ENCODE measurements at places on chromosomes 6 and 20.
A peak's percentile ranks its signal among the peaks of the same experiment; 100 is the strongest.

DNA sequence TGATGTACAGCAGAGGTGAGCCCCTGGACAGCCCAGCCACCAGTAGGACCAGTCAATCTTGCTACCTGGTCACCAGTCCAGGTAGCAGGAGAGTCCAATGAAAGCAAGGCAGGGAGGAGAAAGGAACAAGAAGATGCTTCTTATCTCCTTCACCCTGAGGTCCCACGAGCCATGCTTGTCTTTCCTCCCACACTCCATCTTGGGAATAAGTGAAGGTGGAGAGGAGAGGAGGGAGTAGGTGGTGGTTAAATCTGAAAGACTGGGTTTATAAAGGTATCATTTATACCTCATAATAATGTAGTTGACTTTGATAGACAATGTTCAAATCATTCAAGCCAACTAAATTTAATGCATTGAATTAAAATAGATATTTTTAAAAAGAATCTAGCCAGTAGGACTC is 35.9 kb downstream of the LAMP5 start:
- no peak for DNase-seq

DNA sequence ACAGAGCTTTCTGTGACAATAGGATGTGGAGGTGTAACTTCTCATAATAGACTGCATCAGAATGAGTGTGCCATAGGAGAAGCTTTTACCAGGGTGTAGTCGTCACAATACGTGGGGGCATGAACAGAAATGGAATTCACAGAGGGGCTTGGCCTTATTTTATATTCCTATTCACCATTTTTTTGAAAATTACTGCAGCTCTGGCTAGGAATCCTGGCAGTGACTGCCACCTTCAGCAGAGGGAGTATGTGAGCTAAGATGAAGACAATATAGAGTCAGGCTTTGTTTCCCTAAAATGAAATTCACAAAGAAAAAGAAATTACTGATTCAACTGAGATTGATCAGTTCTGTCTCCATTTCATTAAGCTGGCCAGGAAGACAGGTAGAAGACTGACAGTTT is 13.9 kb downstream of the TOMM6 start:
- no peak for DNase-seq

DNA sequence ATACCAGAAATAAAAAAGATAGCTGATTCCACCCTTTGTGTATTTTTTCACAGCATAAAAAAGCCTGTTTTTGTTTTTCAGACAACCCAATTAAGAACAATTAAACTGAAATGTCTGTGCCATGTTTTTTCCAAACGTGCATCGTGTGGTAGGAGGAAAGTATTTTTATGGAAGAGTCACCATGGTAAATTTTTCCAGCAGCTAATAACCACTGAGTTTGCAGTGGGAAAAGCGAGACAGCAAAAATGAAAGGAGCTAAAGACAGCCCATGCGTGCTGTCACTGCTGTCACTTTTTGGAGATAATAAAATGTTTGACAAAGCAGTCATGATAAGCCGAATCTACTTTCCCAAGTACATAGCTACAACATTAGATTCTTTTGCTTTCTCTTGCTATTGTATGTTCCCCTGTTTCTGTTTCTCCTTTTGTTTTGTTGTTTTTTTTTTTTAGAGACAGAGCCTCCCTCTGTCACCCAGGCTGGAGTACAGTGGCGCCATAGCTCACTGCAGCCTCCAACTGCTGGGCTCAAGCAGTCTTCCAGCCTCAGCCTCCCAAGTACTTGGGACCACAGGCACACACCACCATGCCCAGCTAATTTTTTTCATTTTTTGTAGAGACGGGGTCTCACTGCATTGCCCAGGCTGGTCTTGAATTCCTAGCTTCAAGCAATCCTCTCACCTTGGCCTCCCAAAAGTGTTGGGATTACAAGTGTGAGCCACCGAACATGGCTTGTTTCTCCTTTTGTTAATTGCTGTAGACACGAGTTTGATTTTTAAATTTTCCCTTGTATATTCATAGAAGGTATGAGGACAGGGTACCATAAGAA is 261.3 kb downstream of the TMEM242 start:
- DNase-seq, result no peak

GRCh38 chr20:237929-238328 is 10.9 kb downstream of the DEFB129 start:
- no peak for DNase-seq

DNA sequence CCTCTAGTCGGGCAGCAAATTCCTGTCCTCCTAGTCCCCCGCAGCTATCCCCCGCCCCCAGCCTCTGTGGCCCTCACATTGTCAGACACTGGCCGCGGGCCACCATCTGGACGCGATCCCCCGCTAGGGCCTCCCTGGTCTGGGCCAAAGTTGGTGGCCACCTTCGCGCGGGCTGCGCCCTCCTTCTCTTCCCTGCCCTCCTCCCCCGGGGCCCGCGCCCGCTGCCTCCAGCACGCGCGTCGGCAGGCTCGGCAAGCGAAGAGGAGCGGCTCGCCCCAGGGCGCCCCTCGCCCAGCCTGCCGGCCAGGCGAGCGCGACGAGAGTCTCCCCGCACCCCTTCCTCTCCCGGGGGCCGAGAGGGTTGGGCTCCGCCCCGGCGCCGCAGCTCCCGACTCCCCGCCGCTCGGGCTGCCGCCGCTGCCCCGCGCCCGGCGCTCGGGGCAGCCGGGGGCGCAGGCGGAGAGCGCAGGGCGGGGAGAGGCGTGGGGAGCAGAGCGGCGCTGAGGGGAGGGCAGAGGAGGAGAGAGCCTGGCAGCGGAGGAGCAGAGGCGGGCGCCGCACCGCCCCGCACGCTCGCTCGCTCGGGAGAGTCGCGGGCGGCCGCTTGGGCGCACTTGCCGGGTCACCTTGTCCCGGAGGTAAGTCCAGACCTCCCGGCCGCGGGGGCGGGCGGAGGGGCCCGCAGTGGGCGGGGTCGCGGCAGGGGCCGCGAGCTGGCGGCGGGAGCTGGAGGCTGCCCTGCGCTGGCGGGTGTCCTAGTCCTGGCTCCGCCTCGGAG is at the start of gene SYNDIG1:
Gene SYNDIG1 (plus strand): TSS at position 514 of the 778 bp plus-strand sequence. CDS start 73,469 bp downstream, outside the sequence.
- peak; percentile 66 for DNase-seq

GRCh38 chr20:23205611-23206041 is 119.5 kb upstream of the CD93 start:
- DNase-seq, result no peak

DNA sequence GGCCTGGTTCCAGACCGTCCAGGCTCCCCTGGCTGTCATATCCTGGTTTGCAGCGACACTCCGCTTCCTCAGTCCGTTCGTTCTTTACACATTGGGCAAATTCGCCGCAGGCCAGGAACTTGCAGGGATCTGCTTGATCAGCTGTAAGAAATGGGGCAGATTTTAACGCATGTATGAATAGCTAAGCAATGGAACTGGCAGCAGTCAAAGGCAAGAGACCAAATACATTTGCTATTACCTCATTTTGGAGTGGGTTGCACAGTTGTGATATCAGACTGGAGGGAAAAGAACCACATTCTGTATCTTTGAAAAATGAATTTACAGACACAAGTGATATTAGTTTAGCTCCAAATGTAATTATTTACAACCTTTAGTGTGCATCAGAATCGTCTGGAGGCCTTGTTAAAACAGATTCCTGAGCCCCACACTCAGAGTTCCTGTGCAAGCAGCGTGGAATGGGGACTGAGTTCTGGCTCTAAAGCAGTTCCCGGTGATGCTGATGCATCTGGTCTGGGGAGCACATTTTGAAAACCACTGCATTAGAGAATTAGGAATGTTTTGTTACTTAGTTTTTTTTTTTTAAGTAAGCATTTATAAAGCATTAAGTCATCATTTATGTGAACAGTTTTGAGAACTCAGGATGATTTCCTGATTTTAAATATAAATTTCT is 141.3 kb downstream of the IMPG1 start:
- no peak for DNase-seq

DNA sequence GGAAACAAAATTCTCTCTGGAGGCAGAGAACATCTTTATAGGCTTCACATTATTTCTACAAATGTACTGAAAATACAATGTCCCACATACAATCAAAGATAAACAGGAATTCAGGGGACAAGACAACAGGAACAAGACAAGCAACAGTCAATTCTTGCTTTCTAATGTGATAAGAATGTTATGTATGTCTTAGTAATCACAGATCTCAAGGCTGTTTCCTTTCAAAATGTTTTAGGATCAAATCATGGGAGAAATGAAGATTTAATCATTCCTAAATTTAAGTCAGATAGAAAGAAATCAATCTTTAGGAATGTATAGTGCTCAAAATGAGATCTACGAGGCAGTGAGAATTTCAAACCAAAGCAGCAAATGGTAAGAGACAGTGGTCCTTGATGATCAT is 32.1 kb downstream of the NEDD9 start:
- DNase-seq, result no peak

- no peak for DNase-seq
Measured at GRCh38 chr6:42984924-42985475, 630 bp downstream of the PPP2R5D start.

DNA sequence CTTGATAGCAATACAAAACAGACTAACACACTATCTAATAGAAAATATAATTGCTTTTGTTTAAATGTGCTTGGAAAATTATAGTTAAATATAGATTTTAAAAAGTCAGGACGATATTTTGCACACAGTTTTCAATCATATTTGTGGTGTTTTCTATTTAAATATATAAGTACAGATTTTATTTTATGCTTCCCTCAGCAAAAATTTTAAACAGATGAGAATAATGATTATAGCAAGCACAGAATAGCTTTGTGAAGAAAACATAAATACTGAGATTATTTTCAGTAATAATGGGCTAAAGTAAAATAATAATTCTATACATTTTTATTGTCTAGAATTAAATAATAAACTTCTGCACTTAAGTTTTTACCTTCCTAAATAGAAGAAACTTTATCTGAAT is 809.4 kb downstream of the PHF3 start:
- no peak for DNase-seq

- DNase-seq, result no peak
Measured at GRCh38 chr20:24949756-24950127, 673 bp downstream of the CST7 start.

DNA sequence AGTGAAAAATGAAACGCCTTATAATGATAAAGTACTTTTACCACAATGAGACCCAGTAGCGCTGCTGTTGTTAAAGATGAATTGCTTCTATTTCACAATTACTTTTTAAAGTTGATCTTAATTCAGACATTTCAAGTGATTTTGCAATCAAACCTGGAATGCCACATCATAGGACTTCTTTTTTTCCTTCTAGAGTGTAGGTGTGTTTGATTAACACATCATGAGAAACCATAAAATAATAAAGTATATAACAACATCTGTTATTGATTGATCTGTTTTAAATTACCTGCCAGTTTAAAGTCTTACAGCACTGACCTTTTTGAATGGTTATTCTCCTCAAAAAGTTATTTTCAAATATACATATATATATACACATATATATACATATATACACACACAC is 38.6 kb downstream of the HEBP2 start:
- no peak for DNase-seq

DNA sequence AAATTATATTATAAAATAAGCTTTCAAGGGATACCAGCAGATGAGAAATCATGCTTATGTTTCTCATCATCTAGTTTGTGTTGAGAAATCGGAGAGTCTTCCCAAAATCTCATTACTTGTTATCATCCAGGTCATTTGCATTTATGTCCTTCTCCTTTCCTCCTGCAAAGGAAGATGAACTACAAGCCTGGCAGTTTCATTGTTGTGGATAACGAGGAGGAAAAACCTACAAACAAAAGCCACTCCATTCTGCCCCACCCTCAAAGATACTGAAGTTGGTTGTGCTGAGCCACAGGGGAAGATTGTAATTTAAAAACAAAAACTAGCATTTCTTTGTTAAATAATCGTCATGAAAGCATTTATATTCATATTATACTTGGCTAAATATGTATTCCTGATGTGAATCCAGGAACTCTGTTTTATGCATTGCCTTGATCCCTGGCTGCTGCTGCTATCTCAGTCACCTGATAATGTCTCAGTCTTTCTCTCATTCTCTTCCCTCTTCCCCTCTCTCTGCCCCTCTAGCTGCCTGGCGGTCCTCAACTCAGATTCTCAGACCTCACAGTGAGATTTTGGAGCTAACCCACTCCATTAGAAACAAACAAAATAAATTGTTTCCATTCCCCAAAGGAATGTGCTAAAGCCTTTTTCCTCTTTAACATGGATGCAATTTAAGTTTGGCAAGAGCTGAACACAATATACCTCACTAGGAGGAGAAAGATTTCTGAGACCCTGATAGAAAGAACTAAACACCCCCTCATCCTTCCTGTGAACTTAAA is 185.3 kb downstream of the ADAT2 start:
- no peak for DNase-seq

GRCh38 chr6:42899871-42900270 is 16.0 kb upstream of the PTCRA start:
- peak; percentile 68 for DNase-seq

GRCh38 chr6:42241915-42242314 is 24.3 kb upstream of the MRPS10 start:
- no peak for DNase-seq

DNA sequence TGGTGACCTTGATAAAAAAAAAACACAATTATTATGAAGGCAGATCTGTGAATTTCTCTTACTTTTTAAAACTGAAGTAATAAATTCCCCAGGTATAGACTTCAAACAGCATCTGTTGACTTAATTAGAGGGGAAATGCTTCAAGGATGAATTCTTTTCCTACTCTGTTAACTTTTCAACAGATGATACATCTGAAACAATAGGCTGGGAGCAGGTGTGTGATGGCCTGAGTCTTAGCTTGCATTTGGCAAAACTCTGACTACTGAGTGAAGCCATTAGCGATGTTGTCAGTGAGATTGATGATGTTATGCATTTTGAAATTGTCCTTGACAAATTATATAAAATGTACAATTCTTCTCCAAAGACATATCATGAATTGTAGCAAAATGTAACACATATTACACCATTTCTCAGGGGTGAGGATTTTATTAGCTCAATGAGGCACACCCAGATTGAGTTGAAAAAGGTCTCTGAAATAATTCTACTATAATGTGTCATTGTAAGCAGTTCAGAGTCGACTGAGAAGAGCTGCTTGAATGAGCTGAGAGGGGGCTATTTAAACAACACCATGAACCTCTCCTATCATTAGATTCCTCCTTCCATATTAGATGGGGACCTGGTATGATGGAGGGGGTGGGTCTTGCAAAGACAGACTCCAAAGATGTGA is 39.6 kb upstream of the OGFRL1 start:
- DNase-seq, result peak; percentile 64

DNA sequence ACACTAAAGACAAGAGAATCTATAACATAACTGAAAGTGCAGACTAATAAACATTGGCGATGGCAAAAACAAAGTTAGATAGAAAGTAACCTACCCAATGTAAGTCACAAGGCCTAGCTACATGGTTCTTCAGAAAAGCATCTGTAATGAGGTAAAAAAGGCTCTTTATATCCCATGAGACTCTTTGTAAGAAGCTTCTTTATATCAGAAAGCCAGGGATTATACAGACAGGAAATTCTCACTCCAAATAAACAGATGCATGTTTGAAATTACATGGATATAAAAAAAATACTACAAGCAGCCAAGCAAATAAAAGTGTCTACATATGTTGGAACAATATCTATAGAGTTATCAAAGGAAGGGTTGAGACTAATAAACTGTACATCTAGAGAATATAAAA is 284.9 kb upstream of the NRSN1 start:
- no peak for DNase-seq

- no peak for DNase-seq
Measured at GRCh38 chr20:17202673-17203072, 24.2 kb upstream of the PCSK2 start.
